AG09309 (cell line): ENCODE measurements at places on chromosomes 5 and 9.

DNA sequence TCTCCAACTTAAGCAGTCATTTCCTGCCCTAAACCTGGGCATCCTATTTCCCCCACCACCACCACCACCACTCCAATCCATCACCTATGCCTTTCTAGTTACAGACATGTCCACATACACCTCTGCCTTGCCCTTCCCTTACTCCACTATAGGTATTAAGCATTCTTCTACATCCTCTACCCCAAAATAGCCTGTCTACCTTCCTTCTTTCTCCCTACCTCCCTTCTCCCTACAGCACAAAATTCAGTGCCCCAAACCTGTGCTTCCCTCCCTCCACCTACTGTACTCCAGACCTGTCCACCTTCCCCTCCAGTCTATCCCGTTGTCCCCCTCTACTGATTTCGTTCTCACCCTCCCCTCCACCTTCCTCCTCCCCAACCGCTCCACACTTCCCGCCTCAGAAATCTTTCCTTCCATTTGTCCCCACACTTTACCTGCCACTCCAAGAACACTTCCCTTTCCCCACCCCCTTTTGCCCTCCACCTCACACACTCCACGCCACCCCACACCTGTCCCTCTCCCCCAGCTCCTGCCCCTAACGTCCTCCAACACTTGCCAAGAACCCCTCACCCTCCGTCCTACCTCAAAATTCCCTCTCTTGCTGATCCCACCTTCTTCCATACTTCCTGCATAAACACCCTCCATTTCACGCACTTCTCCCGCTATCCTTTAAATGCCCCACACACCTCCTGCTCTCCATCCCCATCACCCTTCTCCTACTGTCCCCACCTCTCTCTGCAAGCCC, 1.6 kb downstream of the STRBP start:
- no peak for DNase-seq

DNA sequence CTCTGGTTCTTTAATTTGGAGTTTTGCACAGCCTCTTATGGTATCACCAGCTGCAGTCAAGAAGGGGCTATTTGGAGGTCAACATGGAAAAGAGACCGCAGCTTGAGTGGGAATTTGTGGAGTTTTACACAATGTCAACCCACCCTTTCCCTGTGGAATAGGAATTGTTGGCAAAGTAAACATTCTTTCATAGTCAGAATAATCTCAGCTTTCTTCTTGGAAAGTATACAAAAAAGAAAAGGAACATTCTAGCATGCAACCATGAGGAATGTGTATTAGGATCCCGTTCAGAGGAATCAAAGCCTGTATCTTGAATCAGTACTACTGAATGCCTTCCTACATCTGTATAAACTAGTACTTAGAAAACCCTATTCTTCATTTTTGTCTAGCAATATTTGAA, 107.6 kb downstream of the LURAP1L start:
- peak; percentile 42 for DNase-seq

- DNase-seq = no peak
These were observed 1035.7 kb upstream of the NUDT12 start for GRCh38 chr5:104598285-104598684.

- DNase-seq = no peak
These were observed 25.8 kb upstream of the HSD17B3 start for GRCh38 chr9:96327694-96328352.

DNA sequence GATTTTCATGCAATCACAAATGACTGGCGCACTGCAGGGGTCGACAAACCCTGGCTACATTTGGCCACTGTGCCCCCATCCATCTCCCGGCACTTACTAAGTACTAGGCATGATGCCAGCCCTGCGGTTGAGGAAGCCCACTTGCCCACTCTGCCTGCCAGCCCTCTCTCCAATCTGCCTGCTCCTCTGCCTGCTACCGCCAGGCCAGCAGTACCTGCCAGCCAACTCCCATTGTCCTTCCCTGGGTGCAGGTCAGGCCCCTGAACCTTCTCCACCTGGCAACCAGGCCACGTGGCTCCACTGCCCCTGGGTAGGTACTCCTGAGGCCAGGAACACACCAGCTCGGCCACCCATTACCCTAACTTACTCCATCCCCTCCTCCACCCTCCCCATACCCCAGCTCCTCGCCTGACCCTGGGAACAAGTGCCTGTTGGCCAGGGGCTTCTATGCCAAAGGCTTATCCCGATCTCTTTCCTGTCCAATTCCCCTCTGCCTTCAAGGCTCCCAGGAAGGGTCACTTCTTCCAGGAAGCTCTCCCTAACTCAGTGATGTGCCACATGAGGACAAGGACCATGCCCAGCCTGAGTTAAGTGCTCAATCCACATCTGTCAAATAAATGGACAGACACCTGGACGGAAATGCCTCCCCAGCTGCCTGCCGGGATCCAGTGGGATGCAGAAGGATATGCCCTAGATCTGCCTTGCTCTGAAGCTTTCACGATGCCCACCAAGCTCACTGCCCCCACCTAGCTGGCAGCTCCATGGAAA, 6.6 kb downstream of the EEIG1 start:
- DNase-seq = no peak
